Effector memory CD4-positive, alpha-beta T cell (primary cell): ENCODE measurements at places on chromosomes 12 and 14.

DNA sequence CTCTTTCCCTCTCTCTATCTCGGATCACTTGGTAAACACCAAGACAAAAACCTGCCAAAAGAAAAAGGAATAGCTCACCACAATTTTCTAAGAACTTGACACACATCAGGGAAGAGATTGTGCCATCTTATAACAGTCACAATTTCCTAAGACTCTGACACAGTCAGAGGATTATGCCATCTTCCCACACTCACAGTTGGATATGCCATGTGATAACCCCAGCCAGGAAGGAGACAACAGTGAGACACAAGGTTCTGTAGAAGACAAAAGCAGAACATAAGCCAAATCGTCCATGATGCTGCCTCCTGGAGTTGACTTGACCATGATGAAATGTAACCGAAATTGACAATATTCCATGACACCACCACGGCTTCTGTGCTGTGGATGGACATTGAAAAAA lies 2.8 kb upstream of the CLEC9A start:
- no peak for DNase-seq

GRCh38 chr12:94553130-94553519 lies 93.5 kb upstream of the CEP83 start:
- no peak for DNase-seq

- DNase-seq, result no peak
These were observed 143.4 kb upstream of the C14orf180 start for GRCh38 chr14:104436047-104436591.

- no peak for DNase-seq
These were observed 140.4 kb downstream of the CNTN1 start for GRCh38 chr12:40832668-40833067.

GRCh38 chr12:28958553-28959195 lies 190.4 kb upstream of the FAR2 start:
- DNase-seq, result no peak

- no peak for DNase-seq
These were observed 11.7 kb downstream of the TNFRSF1A start for GRCh38 chr12:6330192-6330591.

GRCh38 chr14:62824086-62824485 lies 221.2 kb downstream of the KCNH5 start:
- DNase-seq, result no peak

DNA sequence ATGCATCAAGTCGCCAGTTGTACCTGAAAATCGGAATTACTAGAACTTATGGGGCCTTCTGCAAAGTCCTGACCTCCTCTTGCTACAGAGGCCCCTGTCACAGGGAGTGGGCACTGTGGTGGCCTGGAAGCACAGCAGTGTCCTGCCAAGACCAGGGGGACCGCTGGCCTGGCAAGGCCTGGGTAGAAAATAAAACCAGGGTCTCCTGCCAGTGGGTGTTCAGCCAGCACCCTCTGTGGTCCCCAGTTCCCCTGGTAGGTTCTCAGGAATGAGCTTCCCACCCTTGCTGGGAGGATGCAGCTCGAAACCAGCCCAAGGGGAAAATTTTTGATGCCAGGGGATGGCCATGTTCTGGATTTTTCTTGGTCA lies 43.9 kb downstream of the RIN3 start:
- no peak for DNase-seq

GRCh38 chr12:7994731-7995205 lies 37.7 kb upstream of the FOXJ2 start:
- DNase-seq, result no peak

DNA sequence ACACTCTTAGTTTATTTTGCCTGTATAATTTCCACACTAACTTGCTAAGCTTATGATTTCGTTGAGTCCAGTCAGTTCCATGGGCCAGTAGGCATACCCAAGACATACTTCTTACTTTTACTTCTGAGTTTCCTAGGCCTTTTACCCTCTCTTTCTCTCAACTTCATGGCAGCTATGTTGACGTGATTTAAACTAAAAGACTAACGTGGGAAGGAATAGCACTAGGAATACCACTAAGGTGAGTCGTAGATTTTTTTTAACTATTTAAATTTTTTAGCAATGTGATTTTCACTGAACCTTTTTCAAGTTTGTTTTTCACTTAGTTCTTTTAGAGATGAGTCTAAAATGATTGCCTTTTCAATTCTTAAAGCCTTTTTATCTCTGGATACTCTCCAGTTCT lies 793.5 kb upstream of the NOVA1 start:
- DNase-seq, result no peak

- no peak for DNase-seq
These were observed 923.0 kb upstream of the TMEM132C start for GRCh38 chr12:127343940-127344339.

GRCh38 chr14:34994668-34995067 lies 11.9 kb downstream of the SRP54 start:
- DNase-seq, result no peak

DNA sequence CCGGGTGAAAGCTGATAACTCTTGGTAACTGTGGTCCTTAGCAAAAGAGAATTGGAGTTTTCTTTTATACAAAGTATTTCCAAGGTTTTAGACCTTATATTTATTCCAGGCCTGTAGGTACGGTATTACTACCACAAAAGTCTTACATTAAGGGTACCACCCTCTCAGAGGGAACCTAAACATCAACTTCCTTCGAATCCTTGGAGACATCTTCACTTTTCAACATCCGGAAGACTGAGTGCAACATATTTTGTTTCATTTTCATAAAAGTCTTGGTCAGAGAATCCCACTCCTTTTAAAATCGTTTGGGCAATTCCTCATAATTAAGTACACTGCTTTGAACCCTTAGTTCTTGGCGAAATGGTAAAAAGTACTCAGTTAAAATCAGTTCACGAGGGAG lies 1.2 kb downstream of the CNOT2 start:
- no peak for DNase-seq

- DNase-seq, result no peak
These were observed 51.0 kb downstream of the LMNTD1 start for GRCh38 chr12:25502118-25502517.

DNA sequence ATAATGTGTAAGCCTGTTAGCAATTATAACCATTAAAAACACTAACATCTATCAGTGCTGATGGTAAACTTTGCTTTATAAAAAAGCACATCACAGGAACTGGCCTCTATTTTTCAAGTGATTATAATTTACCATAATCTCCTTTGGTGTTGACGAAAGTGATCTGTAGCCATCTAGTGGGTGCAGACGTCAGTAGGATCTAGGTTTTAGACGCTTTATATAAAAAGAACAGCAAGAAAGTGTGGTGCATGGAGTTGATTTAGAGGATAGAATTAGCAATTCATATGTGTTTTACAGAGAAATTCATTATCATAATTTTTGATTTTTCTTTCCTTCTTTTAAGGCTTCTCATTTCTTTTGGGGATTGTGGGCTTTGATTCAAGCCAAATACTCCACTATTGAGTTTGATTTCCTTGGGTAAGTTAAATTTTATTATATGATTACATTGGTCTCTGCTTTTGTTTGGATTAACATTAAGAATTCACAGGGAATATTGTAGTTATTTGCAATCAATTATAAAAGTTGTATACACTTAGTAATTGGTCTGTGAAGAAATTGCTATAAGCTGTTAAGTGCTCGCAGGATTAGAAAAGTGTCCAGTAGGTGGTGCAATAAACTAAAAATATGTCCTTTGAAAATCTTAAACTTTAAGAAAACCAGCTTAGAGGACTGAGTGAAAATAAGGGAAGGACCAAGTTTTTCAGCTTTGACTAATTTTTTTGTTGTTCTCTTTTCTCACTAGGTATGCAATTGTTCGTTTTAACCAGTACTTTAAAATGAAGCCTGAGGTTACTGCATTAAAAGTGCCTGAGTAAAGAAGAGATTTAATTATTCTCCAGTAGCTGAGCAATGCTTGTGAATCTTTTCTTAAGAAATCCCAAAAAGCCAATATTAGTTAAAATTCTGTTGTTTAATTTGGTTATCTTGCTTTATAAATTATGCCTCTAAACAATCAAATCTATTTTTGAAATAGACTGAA lies 59.5 kb downstream of the ETNK1 start:
- no peak for DNase-seq

GRCh38 chr14:52661314-52661713 lies 34.0 kb downstream of the ERO1A start:
- DNase-seq, result no peak

DNA sequence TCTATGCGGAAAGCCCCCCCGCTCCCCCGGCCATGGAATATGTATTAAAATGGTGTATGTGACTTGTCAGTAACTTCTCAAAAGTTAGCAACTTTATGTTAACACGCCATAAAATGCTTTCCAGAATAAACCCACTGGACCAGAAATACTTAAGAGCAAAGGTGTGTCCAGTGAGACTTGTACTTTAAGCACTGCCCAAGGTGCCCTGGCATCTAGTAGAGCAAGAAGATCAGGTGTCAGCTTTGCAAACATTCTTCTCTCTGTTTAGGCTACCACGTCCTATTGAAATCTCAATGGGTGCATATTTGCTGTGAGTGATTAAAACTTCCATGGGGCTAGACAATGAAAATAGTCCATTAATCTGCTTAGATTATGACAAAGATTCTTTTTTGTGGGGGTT lies 201.2 kb downstream of the ESR2 start:
- DNase-seq, result no peak

- DNase-seq, result no peak
These were observed 57.6 kb downstream of the LMNTD1 start for GRCh38 chr12:25495331-25496097.

GRCh38 chr12:32274665-32275064 lies 124.7 kb upstream of the FGD4 start:
- no peak for DNase-seq

DNA sequence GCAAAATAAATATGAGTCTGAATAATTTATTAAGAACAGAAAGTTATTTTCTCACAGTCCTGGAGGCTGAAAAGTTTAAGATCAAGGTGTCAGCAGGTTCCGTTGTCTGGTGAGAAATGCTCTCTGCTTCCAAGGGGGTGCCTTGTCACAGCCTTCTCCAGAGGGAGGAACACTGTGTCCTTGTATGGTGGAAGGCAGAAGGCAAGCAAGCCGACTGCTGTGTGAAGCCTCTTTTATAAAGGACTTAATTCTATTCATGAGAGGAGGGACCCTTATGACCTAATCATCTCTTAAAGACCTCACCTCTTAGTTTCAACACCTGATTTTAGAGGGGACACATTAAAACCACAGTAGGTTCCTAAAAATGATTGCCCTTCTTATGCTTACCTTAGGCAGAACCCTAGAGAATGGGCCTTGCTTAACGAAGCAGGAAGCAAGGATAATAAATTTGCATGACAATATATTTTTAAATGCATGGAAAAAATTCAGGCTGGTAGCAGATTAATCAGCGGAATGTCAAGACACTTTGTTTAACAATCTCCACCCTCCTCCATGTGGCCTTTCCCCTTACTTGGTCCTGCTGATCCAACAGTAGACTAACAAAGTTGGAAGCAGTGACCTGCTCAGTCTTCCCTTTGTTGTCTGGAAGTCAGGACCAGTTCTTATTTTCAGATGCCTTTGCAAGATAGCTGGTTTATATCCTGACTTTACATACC lies 154.9 kb downstream of the DYRK2 start:
- no peak for DNase-seq

GRCh38 chr12:54584128-54584527 lies 4.3 kb downstream of the PPP1R1A start:
- DNase-seq, result no peak

- DNase-seq, result no peak
These were observed 26.3 kb downstream of the TESC start for GRCh38 chr12:117072736-117073490.

DNA sequence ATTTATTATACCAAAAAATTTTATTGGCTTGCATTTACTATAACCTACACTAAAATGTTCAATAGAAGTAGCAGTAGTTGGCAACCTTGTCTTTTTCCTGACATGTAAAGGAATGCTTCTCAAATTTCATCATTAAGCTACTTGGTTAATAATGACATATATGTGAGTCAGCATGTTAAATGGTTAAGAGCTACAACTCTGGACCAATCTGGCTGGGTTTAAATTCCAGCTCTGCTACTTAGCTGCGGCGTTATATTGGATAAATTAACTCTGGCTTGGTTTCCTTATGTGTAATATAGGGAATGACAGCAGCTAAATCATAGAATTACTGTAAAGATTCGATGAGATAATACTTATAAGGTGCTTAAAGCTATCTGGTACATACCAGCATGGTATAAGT lies 53.7 kb upstream of the OTOGL start:
- DNase-seq, result no peak

DNA sequence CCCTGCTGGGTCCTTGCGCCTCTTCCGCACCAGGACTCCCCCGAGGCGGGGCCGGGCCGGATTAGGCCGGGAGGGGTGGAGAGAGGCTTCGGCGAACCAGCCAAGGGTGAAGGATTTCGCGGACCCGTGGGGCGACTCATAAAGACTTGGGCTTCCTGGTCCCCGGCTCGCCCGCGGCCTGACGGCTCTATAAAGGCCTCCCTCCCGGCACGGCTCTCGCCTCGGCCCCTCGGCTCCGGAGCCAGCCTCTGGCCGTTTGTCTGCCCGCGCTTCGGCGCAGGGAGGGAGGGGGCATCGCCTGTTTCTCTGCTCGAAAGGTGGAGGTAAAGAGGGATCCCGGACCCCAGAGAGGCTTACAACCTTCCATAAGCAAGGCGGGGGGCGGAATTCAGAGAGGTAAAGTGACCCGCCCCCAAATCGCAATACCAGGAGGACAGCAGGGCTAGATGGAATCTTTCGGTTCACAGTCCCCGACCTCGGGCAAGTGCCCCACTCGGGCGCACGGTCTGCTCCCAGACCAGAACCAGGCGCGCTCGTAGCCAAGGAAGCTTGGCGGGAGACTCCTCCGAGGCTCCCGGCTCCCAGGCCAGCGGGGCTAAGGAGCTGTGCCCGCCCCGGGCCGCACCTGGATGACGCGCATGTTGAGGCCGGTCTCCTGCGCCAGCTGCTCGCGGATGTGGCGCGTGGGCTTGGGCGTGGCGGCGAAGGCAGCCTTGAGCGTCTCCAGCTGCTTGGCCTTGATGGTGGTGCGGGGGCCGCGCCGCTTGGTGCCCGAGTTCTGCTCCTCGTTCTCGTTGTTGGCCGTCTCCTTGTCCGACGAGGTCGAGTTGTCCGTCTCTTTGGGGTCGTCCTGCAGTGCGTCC lies 3.9 kb downstream of the LHX5 start:
- no peak for DNase-seq

DNA sequence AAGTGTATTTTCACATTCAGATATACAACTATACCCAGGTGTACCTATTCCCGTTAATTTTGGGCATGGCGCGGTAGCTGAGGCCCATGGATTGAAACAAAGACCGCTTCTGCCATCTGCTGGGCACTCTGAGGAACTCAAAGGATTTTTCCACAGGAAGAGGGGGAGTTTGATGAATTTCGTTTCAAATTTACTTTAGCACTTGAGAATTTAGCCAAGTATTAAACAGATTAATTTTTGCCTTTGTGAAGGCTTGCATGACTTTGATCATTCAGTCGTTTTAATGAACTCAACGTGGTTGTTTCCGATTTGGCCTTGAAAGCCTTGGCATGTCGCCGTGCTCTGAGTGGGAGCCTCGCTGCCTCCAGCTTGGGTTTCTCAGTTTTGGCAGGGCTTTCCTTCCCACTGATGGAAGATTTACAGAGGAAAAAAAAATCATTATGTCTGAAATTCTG lies 153.2 kb upstream of the DDHD1 start:
- DNase-seq, result peak; percentile 13
